ENCODE measurements at places on chromosomes 7 and 10.

- no peak for DNase-seq
Observed at GRCh38 chr10:50291261-50291850, 40.0 kb upstream of the ASAH2 start.

GRCh38 chr7:33395340-33395739, 266.0 kb downstream of the BBS9 start:
- DNase-seq, result no peak

GRCh38 chr10:49458869-49459268, 63.0 kb upstream of the DRGX start:
- no peak for DNase-seq

DNA sequence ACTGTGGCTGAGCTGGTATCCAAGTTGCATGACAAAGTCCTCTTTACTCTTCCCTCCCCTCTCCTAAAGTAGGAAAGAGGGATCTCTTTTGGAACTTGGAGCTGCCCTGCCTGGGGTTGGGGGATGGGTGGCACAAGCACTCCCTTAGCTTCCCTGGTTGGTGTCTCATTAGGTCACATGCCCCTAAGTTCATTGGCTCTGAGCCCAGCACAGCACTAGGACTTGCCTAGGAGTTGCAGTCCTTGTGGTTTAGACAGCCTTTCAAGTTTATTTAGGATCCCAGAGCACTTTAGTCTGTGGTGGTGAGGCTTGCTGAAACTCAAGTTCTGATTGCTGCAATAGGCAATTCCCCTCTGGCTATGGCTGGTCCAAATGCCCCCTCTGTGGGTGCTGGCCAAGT, 281.4 kb downstream of the NXPH1 start:
- no peak for DNase-seq

DNA sequence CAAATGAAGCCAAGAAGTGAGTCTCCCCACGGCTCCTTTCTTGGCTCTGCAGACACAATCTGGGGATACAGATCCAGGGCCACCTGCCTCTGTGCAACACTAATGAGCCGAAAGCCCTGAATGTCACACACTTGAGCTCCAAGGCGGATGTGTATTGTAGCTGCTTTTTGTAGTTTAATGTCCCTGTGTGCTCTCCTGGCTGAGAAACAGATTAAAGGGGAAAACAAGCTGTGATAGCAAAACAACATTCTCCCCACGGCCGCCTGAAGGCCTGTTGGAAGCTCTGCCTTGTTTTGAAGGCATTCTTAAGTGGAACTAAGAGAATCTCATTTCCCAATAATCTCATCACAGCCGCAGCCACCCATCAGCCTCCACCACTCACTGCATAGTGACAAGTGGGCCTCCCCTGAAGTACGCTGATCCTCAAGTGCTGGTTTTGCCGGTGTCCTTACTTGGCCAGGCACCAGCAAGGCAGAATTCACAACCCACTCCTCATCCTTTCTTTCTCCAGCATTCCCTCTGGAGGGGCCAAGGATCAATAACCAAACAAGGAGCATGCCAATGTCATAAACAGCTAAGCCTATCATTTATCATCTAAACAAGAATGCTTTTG, 44.4 kb upstream of the AMPH start:
- no peak for DNase-seq

DNA sequence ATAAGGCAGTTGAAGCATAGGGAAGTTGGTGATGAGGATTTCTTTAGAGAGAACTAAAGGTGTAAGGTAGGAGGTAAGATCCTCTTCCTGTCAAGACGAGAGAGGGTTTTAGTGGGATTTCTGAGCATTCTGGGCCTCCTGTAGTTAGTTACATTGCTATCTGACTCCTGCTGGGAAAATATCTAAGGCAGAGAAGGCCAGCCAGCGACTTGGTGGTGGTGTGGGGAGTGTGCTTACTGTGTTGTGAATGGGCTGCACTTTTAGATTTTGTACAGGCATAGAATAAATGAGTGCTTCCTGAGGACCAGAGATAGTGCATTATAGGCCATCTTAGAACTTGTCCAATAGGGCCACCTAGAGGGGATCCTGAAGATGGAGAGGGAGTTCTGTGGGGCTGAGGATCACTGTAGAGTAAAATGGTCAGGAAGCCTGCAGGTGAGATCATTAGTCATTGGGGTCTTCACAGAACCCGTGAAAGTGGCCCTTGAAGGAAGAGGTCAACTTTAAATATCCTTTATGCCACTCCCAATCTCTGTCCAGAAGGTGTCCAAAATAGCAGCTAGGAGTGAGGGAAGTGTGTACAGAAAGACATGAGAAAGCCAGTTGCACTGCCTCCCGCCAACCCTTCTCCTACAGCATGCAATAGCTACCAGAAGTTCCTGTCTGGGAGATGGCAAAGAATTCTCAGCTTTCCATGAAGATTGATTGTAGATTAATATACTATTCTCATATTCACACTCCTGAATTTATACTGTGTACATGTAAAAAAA, 266.6 kb downstream of the POLR1F start:
- no peak for DNase-seq

DNA sequence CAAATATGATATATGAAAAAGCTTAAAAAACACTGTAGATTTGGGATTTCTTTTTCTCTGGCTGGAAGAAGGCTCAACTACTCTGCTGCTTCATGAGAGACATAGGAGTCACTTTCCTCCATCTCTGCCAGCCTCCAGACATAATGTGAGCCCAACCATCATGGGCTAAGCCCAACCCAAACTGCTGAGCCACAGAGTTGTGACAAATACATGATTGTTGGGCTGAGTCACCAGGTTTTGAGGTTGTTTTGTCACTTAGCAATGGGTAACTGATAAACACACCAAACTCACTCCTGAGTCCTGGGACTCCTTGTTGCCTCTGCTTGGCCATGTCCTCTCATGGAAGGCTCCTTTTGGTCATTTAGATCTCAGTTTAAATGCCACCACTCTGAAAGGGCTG, 381.8 kb upstream of the FZD8 start:
- no peak for DNase-seq

DNA sequence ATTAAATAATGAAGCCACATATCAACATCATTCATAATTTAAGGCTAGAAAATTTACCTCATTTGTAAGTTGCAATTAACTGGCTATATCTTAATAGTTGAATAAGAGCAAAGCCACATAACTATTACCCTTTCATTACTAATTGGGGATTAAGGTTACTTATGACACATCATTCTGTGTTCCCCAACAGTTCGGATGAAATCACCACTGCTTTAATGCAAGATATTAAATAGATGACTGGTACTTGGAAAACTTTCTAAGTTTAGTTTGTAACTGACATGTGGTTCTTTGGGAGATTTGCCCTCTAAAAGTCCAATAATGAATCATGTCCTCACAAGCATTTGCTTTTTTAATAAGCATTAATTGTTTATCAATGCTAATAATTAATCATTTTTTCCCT, 109.1 kb downstream of the MTERF1 start:
- DNase-seq, result no peak

- no peak for DNase-seq
Observed at GRCh38 chr7:29859104-29859503, 52.8 kb downstream of the WIPF3 start.

DNA sequence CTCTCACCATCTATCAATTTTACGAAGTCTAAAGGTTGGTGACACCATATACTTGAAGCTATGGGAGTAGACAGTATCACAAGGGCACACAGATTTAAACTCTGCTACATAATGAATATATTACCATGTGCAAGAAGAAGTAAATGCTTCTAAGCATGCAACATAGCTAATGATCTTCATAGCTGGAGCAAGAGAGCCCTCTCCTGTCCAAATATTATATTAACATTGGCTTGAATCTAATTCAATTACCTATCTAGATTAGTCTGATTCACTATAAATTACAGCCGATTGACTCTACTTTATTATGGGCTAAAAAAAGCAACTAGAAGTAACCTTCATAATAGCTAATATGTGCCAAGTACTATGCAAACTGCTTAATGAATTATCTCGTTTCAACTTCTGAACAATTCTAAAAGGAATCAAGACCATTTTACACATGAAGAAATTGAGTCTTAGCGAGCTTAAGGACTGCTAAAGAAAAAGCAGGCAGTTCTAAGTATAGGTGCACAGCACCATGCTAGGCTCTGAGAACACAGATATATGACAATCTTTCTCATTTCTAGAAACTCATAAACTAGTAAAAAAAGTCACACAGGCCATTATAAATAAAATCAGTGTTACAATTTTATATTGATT, 21.9 kb downstream of the FRA10AC1 start:
- DNase-seq, result no peak

- DNase-seq, result no peak
Observed at GRCh38 chr7:27972276-27972675, 208.3 kb downstream of the JAZF1 start.

- DNase-seq, result no peak
Observed at GRCh38 chr10:84306751-84307384, 21.5 kb upstream of the CCSER2 start.

- no peak for DNase-seq
Observed at GRCh38 chr10:124212702-124213101, 119.3 kb upstream of the CHST15 start.

DNA sequence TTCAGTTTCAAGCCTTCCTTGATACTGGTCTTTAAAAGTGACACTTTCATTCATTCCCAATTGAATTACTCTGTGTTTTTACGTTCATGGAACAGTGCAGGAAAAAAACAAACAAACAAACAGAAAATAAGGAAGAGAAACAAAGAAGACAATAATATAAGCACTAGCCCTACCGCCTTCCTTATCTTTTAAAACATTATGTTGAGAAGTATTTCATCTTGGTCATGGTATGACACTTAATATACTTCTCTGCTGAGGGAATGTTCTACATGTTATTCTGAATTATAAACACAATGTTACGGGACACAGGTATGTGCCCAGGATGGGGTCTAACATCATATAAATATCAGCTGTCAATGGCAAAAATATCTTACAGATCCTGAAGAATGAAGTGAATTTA, 176.7 kb downstream of the SFMBT2 start:
- DNase-seq, result no peak

DNA sequence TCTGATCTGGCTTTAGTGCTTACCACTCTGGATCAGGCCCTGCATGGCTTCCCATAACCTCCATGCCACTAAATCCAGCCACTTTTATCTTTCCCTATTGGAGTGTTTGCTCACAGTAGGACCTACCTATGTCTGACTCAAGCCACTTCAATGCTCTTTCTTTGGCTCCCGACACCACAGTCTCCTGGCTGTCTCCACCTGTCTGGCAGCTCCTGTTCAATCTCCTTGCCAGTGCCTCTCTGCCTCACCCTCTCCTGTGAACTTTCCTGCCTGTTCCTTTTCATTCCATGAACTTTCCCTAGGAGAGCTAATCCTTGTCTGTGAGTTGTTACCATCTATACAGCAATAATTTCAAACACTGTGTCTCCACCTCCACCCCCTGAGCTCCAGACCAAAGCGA, 82.6 kb upstream of the UCN3 start:
- no peak for DNase-seq

- DNase-seq, result no peak
Observed at GRCh38 chr7:30511973-30512662, 7.5 kb upstream of the GGCT start.

All from cerebellar nuclear complex (tissue), 1 donor.